GDM1 (cell line): ENCODE measurements at places on chromosomes 16 and 17.

DNA sequence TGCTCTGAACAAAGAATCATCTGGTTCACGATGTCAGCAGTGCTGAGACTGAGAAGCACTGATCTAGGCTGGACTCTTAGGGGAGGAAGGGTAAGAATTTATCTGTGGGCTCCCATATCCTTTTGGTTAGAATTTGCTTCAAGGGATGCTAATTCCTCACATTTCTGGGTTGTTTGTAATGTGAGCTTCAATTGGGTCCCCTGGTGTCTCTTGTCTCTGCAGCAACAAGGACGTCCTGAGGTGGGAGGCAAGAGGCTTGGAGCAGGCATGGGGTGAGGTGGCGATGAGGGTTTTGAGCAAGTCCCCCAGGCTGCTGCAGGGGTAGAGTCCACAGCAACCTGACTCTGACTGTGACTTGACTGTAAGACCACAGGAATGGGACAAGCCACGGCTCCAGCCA lies 213.8 kb upstream of the NLRP1 start:
- no peak for DNase-seq

- no peak for DNase-seq
Measured at GRCh38 chr17:8074554-8074953, 13.0 kb downstream of the ALOX12B start.

GRCh38 chr16:5069854-5070253 lies 1.8 kb upstream of the ALG1 start:
- DNase-seq: no peak

DNA sequence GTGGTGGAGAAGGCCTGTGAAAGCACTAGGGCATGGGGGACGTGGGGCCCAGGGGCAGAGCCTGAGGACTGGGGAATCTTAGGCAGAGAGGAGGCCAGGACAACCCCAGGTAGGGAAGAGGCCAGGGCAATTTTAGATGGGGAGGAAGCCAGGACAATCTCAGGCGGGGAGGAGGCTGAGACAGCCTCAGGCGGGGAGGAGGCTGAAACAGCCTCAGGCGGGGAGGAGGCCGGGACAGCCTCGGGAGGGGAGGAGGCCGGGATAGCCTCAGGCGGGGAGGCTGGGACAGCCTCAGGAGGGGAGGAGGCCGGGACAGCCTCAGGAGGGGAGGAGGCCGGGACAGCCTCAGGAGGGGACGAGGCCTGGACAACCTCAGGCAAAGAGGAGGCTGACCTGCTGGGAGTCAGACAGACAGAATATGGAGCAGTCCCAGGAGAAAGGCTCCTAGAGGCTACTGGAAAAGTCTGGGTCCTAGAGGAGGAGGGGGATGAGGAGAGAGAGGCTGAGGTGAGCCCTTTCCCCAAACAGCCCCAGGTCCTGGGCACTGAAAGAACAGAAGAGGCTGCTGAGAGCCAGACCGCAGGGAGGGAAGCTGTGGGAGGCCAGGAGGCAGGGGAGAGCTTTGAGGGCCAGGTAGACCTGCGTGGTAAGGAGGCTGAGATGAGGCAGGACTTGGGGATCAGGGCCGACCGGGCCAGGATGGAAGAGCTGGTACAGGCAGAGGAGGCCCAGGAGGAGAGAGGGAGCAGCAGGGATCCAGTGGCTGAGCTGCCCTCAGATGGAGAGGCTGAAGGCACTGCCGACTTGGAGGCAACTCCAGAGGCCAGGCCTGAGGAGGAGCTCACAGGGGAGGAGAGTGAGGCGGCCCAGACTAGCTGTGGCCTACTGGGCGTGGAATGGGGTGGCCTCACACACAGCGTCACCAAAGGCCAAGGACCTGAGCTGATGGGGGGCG lies 1.6 kb downstream of the APOBR start:
- no peak for DNase-seq

- DNase-seq: no peak
Measured at GRCh38 chr16:29947897-29948296, 14.0 kb upstream of the TMEM219 start.

DNA sequence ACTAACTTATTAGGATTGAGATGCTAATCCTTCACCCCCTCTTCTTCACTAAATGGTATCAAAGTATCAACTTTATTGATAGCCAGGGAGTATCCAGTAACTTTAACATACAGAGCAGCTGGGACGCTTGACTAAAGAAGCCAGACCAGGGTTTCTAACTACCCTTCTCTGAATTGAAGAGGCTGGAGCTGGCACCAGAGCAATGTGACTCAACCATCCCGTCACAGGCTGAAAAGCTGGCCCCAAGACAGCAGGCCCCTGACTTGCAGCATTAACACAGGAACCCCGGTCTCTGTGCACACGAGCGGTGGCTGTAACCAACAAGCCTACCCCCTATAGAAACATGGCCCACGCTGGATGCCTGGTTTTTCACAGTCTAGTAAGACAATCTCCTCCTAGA lies 59.8 kb downstream of the ANKFN1 start:
- no peak for DNase-seq

DNA sequence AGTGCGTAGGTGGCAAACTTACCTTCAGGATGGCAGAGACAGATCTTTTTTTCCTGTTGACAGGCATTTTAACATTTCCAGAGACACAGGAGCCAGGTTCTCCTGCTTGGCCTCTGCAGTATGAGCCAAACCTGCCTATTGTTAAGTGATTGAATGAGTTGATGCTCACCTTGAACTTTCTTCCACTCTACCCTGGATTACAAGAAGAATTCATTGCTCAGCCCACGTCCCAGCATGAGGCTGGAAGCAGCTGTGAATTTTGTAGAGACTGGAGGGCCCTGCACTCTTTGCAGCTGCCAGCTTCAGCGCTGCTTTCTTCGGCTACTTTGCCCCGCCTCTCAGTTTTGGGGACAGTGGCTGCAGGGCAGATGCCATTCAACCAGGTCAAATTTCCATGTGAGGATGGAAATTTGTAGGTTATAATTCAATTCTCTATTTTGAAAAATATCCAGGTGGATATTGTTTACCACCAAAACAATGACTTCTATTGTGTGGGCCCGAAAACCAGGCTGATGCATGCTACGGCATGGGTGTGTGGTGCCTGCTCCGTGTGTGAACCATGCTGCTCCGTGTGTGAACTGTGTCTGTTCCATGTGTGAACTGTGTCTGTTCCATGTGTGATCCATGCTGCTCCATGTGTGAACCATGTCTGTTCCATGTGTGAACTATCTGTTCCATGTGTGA lies 75.2 kb upstream of the METTL9 start:
- no peak for DNase-seq

GRCh38 chr17:70552982-70553334 lies 383.6 kb downstream of the KCNJ2 start:
- DNase-seq: no peak

GRCh38 chr17:44010966-44011647 lies 3.7 kb downstream of the TMEM101 start:
- no peak for DNase-seq

- DNase-seq: no peak
Measured at GRCh38 chr17:39618956-39619785, 7.6 kb upstream of the PPP1R1B start.

- DNase-seq: no peak
Measured at GRCh38 chr16:6427621-6428020, 905.0 kb upstream of the RBFOX1 start.

DNA sequence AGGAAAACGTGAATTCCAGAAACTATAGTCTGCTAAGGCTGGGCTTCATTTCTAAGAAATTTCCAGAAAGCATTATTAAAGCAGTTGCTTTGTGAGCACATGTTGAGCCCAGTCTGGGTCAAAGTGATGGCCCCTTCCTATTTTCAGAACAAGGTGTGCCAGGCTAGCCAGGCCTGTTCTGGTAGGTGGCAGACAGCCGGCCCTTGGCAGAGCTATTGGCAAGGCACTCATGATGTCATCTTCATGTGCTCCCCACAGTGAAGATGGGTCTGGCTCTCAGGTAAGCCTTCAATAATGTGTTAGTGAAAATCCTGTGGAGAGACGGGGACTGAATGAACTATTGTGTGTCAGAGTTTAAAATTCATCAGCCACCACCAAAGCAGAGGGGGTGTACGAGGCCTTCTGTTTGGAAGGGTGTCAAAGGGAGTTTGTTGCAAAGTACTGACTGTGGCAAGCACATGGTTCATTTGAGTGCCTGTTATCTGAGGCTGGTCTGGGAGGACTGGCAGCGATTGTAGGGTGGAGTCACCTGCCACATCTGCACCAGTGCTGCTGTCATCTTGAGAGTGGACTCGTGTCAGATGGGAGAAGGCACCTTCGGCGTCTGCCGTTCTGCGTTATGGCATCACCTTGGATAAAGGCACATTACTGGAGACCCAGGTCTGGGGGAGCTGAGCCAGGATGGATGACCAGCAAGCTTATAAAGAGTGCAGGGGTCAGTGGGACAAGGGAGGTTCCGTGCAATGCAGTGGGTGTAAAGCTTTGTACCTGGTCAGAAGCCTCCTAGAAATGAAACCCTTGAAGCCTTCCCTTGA lies 43.4 kb downstream of the KSR1 start:
- DNase-seq: no peak
